ENCODE measurements at places on chromosomes 2 and 18. TPM values are rescaled to one million over a fixed set of nuclear protein-coding genes. Genes with fewer than 3 reads are reported as not detected.

DNA sequence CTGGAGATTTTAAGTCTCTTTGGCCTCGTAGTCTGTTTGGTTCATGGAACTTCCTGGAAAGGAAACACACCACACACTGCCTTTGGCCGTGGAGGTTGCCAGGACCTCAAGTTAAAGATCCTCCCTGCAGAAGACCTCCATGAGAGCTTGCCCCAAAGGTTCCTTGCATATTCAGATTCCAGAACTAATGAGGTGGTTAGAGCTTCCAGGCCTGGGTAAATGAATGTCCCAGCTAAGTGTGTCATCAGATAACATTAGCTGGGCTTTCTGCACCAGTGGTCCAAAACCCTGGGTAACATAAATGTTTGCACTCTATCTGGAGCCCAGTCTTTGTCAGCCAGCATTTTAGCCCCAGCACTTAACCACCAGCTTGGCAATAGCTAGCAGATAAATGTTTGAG, 122.1 kb upstream of the EML6 start:
- no peak for DNase-seq

DNA sequence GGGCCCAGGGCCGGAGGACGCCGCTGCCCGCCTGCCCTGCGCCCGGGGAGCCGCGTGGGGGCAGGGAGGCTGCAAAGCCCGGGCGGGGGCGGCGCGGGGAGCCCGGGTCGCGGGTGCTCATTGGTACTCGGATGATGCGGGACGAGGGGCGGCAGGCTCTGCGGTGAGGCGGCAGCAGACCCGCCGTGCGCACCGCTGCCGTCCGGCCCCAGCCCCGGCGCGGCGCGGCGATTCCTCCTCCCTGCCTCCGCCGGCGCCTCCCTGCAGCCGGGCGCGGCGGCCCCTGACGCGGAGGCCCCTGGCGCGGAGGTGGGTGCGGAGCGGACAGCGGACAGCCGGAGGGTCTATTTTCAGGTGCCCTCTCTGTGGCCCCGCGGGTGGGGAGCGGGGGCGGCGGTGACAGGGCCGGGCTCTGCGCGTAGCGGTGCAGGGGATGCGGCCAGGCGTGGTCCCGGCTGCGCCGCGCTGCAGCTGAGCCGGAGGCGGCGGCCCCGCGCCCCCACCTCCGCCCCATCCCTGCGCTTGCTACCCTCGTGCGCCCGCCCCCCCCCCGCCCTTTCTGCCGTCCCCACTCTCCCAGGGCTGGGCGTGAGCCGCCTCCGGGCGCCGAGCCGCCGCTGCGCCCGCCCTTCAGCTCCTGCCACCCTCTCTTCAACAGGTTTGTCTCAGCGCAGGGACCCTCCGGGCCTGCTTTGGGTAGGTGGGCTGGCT, 640 bp downstream of the SPTBN1 start:
- DNase-seq = peak; percentile 72

GRCh38 chr2:42386682-42387081, 25.7 kb upstream of the COX7A2L start:
- no peak for DNase-seq

- DNase-seq = no peak
These were observed 736 bp downstream of the ZSCAN30 start for GRCh38 chr18:35289293-35289692.

DNA sequence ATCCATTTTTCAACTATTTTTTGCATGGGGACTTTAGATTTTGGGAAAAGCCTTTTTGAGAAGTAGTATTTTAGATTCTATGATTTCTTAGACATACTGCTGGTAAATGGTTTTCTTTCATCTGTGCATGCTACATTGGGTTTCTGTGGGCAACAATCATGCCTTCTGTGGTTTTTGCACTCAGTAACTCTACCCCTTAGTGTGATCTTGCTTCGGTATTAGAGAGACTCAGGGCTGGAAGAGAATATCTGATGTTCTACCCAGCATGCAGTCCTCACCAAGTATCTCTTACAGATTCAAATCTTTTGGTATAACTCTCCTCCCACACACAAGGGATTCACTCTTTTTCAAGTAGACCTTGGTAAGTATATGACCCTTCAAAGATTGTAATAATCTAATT, 183.0 kb downstream of the PMAIP1 start:
- no peak for DNase-seq

GRCh38 chr18:51686590-51686989, 489.1 kb upstream of the MEX3C start:
- DNase-seq = no peak

DNA sequence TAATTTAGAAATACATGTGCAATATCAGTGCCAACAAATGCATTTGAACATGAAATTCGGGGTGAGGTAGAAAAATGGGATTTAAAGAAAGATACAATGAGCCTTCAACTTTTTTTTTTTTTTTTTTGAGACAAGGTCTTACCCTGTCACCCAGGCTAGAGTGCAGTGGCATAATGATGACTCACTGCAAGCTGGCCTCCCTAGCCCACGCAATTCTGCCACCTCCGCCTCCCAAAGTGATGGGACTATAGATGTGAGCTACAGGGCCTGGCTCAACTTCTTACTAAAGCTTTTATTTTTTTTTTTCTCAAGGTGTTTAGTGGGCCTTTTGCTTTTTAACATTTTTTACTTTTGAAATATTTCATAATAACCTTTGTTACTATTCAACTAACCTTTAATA, 365.6 kb downstream of the LRRTM4 start:
- no peak for DNase-seq

DNA sequence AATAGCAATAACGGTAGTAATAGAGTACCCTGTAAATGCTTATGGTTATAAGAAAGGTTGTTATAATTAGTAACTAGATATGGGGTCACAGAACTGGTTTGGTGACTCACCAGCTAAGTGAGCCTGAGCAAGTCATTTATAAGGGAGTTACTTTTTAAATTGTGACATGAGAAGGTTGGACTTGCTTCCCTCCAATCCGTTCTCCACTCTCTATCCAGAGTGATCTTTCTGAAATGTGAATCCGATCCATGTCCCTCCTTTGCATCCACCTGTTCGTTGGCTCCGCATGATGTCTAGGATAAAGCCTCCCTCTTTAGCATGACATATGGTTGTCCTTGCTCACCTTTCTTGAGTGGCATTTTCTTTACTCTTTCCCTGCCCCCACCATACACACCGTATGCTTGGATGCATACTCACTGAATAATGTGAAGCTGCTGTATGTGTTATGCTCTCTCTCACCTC, 83.1 kb downstream of the CDC42EP3 start:
- no peak for DNase-seq

DNA sequence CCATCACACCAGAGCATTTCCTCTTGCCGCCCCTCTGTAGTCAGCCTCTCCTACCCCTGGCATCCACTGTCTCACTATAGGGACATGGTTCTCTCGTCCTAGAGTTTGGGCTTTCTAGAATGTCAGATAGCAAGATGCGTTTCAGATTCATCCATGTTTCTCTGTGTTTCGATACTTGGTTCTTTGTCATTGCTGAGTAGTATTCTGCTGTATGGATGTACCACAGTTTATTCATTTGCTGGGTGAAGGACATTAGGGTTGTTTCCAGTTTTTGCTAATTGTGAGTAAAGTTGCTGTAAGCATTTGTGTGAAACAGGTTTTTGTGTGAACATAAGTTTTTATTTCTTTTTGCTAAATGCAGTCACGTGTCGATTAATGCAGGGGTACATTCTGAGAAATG, 3.8 kb downstream of the ZNF532 start:
- DNase-seq = no peak

DNA sequence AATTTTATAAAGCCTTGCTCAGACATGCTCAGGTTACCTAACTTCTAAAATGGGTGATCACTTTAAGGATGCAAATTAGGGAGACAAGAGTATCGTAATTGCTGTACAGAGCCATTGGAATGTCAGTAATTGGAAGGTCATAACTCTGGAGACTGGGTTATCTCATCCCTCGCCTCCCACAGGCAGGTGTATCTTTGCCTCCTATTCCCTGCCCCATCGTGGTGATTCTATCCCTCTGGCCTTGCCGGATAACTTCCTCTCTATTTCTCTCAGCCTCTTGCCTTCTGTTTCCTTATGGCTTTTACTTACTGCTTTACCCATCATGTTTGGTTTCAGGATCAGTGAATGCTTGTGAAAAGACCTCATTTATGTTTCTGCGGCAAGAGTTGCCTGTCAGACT, 2.5 kb downstream of the PDK1 start:
- DNase-seq = no peak

- no peak for DNase-seq
These were observed 26.3 kb upstream of the POMC start for GRCh38 chr2:25194576-25195122.

DNA sequence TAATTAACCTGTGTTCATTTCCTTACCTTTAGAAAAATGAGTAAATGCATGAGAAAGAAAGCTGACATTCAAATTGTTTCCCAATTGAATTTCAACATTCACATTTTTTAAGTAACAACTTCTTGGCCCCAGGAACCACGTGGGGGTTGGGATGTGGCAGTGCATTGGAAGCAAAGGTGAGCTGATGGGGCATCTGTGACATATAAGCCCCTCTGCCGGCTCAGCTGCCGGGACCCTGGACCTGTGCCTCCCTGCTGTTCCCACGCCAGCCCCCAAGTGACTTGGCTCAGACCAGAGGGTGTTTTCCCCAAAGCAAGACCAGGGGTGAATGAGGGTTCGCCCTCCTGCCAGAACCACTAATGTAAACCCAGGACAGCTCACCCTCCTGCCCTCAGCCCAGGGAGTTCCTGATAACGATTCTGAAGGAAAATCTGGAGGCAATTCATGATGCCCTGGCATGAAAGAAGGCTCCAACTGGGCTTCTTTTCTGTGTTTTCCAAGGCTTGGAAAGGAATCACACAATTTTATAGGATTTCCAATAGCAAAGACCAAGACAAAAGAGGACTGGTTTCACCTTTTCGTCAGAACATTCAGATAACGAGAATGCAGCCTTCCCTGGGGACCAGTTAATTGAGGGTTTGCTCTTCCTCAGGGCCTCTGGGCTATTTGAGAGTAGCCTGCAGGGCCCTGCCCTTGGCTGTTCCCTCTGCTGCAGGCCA, 193.2 kb upstream of the TWIST2 start:
- DNase-seq = no peak

DNA sequence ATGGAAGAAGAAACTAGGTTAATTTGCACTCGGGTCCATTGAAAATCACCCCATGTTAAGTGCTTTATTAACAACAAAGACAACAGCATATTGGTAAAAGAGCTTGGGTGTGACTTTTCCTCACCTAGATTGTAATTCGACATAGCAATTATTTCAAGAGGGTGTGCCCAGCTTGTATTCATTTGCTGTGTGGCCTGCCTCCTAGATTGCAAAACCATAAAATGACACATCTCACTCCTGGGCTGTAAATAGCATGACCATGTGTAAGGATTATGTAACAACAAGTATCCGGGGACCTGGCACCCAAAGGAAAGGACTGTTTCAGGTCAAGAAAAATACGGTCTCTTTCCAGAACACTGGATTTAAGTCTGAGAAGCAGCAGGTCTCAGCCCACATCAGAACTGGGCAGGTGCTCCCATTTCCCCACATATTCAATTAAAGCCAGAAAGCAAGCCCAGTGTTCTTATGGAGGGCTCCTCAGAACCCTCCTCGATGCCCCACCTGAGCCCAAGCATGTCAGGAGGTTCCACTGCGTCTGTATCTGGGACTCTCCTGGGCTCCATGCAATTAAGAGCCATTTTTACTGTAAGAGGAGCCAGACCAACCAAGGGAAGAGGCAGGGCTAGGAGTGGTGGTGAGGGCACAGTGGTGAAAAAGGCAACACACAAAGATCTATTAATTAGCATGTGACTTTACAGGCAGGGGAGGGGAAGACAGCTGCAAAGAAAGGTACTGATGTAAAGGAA, 39.2 kb downstream of the MREG start:
- no peak for DNase-seq

DNA sequence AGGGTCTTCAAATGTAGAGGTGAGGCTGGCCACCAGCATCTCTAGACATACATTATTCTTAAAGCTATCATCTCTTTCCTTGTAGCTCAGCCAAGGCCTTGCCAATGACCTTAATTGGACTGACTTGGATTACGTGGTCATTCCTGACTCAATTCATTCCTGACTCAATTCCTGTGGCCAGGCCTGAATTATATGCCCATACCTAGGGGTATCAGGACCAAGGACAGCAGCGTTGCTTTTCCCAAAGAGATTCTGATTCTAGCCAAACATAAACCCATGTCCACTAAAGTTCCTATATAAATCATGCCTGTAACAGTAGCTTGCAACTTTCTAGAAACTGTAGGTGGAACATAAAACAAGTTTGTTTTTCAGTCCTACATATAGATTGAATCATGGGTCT, 231.7 kb downstream of the ARL6IP6 start:
- DNase-seq = no peak

GRCh38 chr2:37552339-37552738, 119.1 kb downstream of the CDC42EP3 start:
- no peak for DNase-seq

DNA sequence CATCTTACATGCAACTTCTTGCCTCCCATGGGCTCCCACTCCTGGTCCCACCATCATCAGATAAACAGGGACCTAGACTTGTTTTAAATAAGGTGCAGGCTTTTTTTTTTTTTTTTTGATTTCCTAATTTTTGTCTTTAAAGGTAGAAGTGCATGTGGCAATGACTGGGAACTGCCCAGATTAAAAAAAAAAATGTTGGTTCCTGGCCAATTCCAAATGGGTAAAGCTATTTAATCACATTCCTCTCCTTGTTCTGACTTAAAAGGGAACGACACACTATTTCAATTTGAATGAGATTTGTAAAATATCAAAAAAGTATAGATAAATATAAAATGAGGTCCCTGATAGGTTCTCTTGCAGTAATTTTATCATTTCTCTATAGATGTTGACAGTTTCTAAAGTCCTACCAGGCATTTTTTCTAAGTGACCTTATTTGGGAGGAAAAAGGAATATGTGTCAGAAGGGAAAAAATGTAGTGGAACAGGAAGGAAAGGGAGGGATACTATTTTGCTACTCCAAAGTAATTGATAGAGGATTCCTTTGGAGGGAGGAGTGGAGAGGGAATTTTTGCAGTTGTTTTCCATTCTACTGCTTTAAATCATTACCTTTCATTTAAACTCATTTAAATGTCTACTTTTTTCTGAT, 43.3 kb downstream of the DDX1 start:
- no peak for DNase-seq

DNA sequence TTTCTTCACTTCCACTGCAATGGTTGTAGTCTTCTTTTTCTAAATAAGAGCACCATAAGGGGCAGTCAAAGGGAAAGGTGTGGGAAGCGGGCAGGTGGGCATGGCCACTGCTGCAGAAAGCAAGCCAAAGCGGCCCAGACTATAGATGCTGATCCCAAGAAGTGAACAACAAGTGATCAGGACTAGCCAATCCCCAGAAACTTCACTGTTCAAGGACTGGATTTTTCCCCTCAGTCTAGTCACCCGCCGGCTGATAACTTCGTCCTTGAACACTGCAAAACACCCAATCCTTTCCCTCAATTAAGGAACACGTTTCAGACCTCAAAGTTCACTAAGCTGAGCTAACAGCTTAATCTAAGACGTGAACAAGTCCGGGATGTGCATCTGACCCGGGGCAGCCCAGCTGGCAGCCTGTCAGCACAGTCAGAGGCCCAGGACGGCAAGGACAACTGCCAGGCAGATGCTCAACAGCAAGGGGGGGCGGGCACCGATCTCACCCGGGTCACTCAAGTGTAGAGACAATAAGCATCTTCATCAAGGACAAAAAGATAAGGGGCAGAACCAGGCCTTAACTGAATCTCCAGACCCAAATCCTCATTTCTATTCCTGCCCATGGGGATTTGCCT, 59.8 kb downstream of the HDLBP start:
- DNase-seq = peak; percentile 54

The ACMSD gene
- not detected for total RNA-seq

The EFHD1 gene
- 9.6 TPM for total RNA-seq

The KLHL30 gene
- total RNA-seq = 175 TPM

The TEX44 gene
- not detected for total RNA-seq

The MROH2A gene
- total RNA-seq = not detected

The AAMP gene
- total RNA-seq = 52.7 TPM

Data from psoas muscle (tissue), 8 donors.